A549 (cell line): ENCODE measurements at places on chromosomes 3 and 15.

DNA sequence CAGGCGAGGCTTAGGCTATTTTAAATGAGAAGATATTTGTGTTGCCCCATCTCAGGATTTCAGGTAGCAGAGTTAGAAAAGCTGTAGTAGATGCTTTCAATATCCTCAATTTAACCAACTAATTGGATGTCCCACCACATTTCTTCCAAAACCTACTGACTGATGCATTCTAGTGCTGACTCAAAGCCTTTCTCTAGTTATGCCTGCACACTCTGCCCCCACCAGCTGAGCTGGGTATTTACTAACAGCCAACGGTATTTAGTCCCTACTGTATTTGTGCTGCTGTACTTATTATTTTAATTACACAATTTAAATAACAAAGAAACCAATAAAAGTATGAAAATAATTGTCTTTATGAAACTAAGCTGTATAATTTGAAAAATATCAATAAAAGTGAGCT, 139.5 kb downstream of the OSBPL10 start:
- no peak for DNase-seq

DNA sequence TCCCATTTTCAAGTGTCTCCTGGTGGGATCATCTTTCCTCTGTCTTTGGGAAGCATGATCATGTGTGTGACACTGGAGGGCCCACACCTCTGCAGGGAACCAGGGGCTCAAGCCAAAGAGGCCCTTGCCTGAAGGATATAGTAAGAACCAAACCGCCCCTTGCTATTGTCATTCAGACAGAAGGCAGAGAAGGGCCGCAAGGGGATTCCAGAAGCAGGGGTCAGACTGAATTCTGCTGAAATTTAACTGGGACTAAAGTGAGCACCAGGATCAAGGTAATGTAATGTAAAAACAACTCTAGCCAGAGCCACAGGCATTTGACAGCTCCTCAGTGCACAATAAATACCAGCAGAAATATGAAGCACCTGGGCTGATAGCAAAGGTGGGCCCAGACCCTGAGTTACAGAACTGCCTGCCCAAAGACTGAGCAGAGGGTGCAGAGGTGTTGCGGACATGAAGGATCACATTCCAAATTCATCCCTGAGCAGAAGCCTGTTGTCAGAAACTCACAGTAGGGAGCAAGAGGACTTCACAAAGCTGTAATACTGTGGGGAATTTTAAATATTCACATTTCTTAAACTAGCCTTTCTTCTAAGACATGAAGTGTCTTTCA, 46.0 kb upstream of the RASGRF1 start:
- no peak for DNase-seq

DNA sequence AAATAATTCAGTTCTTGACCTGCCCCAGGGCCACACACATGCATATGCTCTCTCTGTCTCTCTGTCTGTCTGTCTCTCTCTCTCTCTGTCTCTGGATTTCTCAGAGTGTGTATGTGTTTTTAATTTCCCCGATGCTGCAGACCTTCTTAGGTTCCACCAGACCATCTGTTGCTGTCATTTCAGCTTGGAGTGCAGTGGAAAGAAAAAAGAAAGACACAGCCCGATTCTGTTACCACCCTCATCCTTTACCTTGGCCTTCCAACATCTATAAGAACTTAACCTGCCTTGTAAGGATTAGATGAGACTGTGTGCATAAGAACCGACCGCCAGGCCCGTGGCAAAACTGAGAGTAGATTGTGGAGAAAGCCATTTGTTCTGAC, 9.7 kb upstream of the PGPEP1L start:
- no peak for DNase-seq

DNA sequence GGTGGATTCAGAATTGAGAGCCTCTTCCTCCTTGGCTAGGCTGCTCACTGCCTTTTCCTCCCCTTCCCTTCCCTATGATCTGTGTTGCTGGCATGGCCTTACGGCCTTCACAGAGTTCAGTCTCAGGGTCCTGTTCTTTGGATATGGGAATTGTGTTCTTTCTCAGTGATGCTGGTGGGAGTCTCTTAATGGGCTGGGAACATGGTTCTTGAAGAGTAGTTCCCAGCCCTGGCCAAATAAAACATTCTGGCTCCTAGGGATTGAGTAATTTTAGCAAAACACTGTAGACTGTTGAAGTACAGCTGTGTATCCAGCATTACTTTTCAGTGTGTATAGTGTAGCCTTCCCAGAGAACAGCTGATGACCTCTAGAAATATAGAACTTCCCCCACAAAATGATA, 22.6 kb upstream of the FILIP1L start:
- no peak for DNase-seq

- DNase-seq = no peak
Measured at GRCh38 chr3:168707900-168708299, 612.2 kb upstream of the GOLIM4 start.

DNA sequence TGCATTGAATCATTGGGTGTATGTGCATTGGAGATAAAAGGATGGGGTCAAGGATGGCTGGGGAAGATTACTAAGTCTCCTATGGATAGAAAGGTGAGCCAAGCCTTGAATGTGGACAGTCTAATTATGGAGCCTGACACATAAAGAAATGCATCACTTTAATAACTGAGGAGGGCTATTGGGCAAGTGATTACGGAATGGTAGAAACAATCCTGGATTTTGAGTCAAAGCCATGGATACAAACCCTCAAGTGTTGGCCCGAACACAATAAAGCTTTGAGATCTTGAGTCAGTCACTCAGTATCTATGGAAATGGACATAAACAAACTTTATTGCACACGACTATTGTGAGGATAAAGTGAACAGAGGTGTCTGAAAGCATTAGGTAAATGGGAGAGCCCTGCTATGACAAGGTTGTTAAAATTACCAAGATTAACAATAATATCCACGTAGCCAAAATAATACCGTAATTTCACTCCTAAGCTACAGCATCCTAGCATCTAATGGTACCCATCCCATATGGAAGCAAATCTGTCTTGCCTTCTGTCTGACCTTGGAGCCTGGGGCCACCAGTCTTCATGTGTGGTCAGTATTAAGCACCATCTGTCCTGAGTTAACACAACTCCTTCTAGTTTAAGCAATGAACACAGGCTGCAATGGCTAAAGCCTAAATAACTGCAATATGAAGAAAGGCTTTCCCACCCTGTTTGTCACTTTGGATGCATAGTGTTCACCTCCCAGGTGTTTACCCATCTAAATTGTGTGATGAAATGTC, 136.9 kb upstream of the PRICKLE2 start:
- no peak for DNase-seq

DNA sequence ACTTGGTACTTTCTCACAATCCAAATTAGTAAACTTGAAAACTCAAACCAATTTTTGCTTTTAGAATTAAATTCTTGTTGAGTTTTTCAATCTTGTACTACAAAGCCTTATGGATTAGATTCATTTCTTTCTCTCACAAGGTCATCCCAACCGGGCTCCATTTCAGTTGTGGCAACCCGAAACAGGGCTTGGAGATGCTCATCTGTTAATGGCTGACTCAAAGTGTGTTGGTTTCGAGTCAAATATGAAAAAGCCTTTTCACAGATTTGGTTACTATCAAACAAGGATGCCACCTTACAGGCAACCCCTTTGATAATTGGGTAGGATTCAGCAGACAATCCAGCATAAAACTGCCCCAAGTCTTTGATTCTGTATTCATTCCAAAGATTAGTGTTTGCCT, 1.8 kb downstream of the EPM2AIP1 start:
- DNase-seq = no peak

DNA sequence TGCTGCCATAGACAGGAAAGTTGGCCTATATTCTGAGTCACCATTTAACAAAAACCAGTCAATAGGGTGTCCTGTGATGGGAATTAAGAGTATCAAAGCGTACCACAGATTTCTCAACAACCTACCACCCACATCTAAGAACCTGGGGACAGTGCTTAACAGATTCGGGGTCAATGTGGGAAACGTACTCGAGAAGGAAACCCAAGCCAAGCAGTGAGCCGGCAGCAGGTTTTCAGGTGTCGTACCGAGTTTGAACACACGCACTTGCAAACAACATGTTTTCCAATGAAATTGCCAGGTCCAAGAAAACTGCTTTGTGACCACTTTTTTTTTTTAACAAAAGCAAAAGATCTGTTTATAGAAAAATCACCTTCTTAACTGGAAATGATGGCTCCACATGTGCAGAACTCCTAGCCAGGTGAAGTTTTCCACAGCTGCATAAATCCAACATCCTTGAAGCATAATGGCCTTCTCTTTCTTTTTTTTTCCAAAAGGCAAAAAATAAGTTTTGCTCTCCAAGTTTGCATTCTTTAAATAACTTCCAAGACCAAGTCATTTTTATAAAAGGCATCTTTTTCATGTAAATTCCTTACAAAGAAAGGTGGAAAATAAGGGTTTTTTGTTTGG, 45.7 kb downstream of the ADAMTS17 start:
- no peak for DNase-seq
